NCI-H1092 treated with DMSO at 0.1 percent for 48 hours (cell line): ENCODE measurements at places on chromosomes 5 and 9.
A peak's percentile ranks its signal among the peaks of the same experiment; 100 is the strongest.

GRCh38 chr9:20997503-20998076 is 33.9 kb downstream of the HACD4 start:
- no peak for DNase-seq

- no peak for DNase-seq
These were observed 193.2 kb upstream of the KIF2A start for GRCh38 chr5:62112689-62113228.

DNA sequence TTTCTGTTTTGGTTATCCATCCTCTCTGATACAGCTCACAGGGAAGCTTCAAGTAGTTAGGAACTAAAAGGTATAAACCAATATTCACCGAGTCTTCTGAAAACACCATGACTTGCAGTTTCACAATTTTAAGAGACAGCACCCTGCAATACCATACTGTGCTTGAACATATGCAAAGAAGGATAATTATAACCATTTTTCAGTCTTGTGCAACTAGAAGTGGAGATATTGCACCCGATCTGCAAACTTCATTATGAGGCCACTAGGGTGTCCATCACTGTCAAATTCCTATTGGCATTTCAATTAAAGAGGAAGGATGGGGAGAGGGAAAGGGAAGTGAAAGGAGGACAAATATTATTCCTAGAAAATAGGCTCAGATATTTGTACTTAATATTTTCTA is 32.4 kb upstream of the CEP120 start:
- no peak for DNase-seq

GRCh38 chr5:115507681-115508080 is 36.9 kb downstream of the FEM1C start:
- DNase-seq, result no peak

DNA sequence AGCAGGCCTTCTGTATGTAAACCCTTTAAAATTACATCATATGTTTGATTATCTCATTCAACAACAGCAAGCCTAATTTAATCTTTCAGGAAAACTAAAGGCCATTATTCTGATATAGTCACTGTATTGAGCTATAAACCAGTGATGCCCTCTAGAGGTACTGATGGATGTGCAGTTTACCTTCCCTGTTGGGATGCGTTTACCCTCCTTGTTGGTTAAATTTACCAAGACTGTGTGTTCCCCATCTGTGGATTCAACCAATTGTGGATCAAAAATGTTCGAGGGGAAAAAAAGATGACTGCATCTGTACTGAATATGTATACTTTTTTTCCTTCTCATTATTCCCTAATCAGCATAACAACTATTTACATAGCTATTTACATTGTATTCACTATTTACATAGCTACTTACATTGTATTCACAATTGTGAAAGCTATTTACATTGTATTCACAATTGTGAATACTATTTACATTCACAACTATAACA is 3.7 kb upstream of the BAAT start:
- DNase-seq, result peak; percentile 38

- no peak for DNase-seq
These were observed 43.8 kb downstream of the PCDHGC5 start for GRCh38 chr5:141532726-141533125.

DNA sequence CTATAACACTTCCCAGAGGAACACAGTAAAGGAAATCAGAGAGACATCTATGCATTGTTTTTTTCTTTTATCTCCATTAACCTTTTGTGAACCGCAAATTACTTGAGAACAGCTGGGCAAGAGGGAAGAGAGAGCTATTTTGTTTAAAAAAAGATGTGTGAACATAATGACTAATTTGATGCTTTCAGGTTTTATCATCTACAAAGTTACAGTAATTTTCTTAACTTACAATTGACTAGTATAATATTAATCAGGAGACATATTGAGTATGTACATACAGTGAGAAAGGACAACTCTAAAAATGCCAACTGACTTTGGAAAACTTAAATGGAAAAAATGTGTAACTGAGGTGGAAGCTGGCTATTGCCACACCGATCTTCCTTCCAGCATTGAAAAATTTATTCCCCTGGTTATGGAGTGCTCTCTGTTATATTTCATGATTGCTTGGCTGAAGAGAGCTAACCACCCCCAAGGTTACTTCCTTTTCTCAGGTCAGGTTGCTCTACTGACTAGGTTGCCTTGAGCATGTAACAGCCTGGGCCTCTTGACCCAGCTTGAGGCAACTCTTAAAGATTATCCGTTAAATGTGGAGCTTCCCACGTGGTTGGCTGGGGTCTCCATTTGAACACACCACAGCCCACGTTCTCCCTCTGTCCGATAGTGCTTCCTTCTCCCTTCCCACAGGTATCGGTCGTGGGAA is 62.6 kb upstream of the C6 start:
- no peak for DNase-seq

DNA sequence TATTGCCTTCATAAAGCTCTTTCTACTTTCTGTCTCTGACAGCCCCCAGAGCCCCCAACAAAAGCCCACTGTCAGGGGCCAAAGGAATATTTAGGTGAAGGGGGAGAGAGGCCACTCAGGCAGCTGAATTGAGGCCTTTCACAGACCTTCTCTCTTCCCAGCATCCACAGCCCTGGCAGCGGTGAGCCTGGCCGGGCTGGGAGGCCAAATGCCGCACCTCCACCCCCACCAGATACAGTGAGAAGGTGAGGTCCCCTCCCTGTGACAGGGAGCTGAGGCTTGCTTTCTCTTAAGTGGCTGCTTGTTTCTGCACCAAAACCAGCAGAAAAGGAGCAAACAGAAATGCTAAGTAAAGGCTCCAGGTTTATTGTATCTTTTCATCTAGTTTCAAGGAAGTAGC is 168.1 kb downstream of the ROR2 start:
- no peak for DNase-seq

- no peak for DNase-seq
These were observed 5.9 kb downstream of the ITGA2 start for GRCh38 chr5:52995095-52995494.

DNA sequence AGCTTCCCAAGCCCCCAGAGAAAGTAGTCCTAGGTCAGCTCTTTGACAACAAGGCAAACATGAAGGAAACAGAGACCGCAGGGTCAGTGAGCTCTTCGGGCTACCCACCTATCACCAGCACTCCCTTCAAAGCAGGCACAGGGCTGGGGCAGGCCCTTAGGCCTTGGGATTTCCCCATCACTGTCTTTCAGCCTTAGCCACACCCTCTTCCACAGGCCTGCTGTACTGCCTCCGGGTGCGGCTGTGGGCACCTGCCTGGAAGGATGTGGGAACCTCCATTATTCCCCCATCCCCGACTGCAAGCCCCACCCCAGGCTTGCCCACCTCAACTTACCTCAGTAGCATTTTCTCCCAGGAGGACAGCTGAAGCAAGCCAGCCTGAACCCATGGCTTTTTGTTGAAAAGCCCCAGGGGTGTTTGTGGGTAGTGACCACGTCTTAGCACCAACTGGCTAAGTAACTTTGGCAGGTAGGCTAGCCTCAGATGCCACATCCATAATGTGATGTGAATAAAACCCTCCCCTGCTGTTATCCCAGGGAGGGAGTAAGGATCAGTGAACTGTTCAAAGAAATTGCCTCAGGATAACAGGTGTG is 100.2 kb downstream of the PIK3R1 start:
- DNase-seq, result no peak

DNA sequence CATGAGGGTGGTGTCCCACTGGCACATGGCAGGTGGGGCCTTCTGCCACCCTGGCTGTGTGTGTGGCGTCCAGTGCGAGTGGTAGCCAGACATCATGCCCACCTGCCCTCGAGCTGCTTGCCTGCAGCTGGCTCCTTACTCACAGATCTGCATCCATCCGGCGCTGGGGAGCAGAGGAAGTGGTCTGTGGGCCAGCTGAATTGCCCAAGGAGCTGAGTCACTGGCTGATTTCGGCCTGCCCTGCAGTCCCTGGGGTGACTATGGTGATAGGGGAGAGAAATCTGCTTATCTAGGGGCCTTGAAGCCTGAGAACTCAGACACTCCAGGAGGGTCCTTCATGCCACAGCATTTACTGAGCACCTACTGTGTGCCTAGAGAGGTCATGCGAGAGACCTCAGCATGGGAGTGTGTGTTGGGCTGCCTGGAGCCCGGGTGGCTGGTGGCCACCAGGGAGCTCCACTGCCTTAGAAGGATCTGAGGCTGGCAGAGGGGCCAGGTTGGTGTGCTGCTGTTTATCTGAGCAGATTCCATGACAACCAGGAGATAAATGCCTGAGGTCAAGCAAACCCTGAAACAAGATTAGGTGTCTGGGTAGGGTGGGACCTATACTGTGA is 57.1 kb downstream of the SLC22A5 start:
- no peak for DNase-seq

- DNase-seq, result no peak
These were observed 175.7 kb downstream of the MELK start for GRCh38 chr9:36748322-36748899.

GRCh38 chr5:27191786-27192510 is 153.6 kb upstream of the CDH9 start:
- no peak for DNase-seq

GRCh38 chr9:136886610-136887597 is 588 bp downstream of the TRAF2 start:
- no peak for DNase-seq

DNA sequence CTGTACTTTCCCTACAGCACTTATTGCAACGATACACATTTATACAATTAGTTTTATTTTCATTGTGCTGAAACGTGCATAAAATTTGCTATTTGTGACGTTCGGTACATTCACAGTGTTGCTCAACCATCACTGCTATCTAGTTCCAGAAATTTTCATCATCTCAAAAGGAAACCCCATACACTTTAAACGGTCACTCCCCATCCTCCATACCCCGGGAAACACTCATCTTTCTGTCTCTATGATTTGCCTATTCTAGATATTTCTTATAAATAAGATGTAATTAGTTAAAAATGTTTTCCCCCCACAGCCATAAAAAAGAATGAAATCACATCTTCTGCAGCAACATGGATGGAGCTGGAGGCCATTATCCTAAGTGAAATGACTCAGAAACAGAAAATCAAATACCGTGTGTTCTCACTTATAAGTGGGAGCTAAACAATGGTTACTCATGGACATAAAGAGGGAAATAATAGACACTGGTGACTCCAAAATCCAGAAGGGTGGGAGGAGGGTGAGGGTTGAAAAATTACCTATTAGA is 40.2 kb upstream of the TEX48 start:
- no peak for DNase-seq

GRCh38 chr9:104743376-104743985 is 4.0 kb upstream of the NIPSNAP3A start:
- peak; percentile 76 for DNase-seq

- no peak for DNase-seq
These were observed 20.1 kb downstream of the CXXC5 start for GRCh38 chr5:139668064-139668880.

GRCh38 chr9:129336130-129336528 is 158.1 kb upstream of the IER5L start:
- no peak for DNase-seq

GRCh38 chr5:102701748-102702147 is 53.4 kb upstream of the PAM start:
- DNase-seq, result no peak

DNA sequence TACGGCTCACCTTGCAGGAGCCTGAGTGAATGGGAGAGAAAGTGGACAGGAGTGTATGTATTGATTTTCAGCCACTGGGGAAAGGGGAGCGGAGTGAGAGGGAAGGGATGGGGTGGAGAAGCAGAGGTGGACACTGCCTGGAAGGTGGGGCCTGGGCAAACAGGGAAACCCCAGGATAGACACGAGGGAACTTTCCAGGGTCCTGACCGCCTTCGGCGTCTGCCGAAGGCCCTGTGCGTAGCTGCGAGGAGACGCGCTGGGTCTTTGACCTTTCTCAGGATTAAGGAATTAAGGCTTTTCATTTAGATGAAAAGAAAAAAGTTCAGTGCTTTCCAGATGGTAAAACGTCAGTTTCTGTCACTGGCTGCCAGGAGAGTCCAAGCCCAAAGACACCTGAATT is 134.6 kb upstream of the RAPGEF1 start:
- DNase-seq, result no peak

DNA sequence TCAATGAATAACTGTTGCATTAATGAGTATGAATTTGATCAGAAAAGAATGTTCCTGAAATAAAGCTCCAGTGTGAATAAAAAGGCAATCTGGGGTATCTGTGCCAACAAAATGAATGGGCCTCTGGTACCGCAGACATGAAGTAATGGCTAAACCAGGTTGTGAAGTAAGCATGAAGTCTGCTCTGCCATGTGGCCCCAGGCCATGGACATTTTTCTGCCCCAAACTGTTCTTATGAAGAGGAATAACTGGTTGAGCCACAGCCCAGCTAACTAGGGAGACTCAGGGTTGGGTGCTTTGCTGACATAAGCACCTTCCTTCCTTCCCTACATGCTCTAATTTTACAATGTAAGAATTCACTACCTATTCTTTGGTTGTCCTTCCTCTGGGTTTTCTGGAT is 147.4 kb upstream of the LRRTM2 start:
- DNase-seq, result no peak

- DNase-seq, result peak; percentile 94
These were observed 653.6 kb upstream of the ITGA1 start for GRCh38 chr5:52134013-52134650.

GRCh38 chr9:16618524-16618923 is 251.9 kb downstream of the BNC2 start:
- DNase-seq, result no peak

DNA sequence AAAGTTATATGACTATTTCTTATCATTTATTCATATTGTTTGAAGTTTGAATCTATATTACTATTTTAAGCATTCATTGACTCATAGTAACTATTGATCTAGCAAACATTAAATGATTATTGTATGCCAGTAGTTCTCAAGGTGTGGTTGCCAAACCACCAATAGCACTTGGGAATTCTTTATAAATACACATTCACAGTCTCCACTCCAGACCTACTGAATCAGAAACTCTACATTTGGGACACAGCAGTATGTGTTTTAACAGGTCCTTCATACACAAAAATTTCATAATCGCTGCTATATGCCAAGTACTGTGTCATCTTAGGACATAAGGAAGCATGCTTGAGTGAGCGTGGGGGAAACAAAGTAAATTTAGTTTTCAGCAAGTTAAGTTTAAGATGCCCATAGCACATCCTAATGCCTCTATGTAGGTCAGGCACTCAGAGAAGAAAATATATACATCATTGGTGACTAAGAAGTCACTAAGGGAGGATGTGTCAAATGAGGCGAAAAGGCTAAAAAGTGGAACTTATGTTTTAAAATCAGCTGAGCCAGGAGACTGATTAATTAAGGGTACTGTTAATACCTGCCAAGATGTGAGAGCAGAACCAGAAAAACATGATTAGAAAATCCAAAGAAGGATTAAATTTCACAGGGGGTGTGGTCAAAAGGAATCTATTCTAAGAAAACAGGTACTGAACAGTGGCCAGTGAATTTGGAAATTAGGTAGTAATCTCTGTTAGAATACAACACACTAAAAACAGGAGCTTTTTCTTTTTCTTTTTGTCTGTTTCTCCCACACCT is 340.8 kb downstream of the HCN1 start:
- DNase-seq, result no peak

DNA sequence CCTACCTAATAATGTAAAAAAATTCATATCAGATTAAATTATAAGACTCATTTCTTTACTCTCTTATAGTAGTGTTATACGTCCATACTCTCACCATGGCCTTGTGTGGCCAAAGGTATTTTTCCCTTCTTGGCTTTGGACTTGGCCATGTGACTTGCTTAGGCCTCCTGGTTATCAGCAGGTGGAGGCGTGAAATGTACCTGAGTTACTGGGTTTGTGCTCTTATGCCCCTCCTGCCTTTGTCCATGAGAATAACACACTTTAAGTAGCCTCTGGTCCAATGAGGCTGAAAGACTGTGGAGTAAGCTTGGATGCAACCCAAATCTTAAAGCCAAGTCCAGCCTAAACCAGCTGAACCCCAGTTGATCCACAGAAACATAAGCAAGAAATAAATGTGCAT is 68.7 kb downstream of the RETREG1 start:
- no peak for DNase-seq

GRCh38 chr9:126915281-126915816 is 767 bp downstream of the RALGPS1 start:
- DNase-seq, result peak; percentile 22

- DNase-seq, result no peak
These were observed 4.2 kb downstream of the CARNMT1 start for GRCh38 chr9:75023846-75024245.
